Suprapubic skin (tissue), 4 donors: ENCODE measurements at places on chromosomes 13 and 19. TPM values are rescaled to one million over a fixed set of nuclear protein-coding genes. Genes with fewer than 3 reads are reported as not detected.

GRCh38 chr13:44011036-44011435, 131.3 kb downstream of the LACC1 start:
- DNase-seq: no peak

GRCh38 chr13:114042066-114042815, 68.4 kb upstream of the C13orf46 start:
- no peak for DNase-seq

GRCh38 chr13:111269508-111269907, 50.9 kb upstream of the TEX29 start:
- DNase-seq: no peak

GRCh38 chr13:36357231-36357630, 11.0 kb upstream of the SPART start:
- DNase-seq: no peak

Gene FDX2
- 7.9 TPM for total RNA-seq

Gene LHB
- not detected for total RNA-seq

Gene WDR87
- not detected for total RNA-seq

Gene RFX1
- 13.2 TPM for total RNA-seq
